Sciatic nerve (tissue), 2 donors: ENCODE measurements at places on chromosomes 6 and 20.

DNA sequence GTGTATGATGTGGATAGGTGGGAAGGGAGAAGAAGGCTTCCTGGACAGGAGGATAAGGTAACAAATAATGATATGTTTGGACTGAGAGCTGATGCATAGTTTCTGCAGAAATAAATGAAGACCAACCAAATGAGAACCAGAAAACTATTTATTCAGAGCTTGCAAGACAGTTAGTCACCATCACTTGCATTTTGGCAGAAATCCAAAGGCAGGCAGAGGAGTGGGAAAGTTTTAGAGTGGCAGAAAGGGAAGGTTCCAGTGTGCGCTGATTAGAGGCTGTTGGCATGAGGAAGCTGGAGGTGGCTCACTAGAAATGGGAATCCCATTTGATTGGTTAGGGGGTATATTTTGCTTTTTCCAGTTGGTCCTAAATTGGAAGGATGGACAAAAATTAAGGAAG, 13.0 kb upstream of the F13A1 start:
- no peak for DNase-seq

DNA sequence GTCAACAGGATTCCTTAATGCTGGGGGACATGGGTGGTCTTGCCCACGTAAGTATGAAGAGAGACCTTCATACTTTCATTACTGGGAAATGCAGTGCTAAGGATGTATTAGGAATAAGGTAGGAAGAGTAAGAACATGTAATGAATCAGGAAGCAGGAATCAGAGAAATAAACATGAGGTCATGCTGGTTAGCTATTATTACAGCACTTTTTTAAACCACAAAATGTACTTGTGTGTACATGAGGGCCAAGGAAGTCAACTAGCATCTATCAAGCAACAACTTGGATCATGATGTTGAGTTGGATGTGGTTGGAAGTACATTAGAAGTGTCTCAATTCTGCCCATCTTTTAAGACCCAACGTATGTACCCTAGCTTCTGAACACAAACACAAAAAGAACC, 63.5 kb upstream of the E2F3 start:
- DNase-seq: no peak

- DNase-seq: no peak
These were observed 36.5 kb upstream of the RFPL4B start for GRCh38 chr6:112310439-112311125.

GRCh38 chr6:42403421-42403820, 48.3 kb downstream of the TRERF1 start:
- no peak for DNase-seq

- peak; percentile 92 for DNase-seq
These were observed 28.2 kb upstream of the ZFAND3 start for GRCh38 chr6:37791156-37791919.

GRCh38 chr6:5030596-5031136, 26.8 kb upstream of the RPP40 start:
- peak; percentile 80 for DNase-seq

DNA sequence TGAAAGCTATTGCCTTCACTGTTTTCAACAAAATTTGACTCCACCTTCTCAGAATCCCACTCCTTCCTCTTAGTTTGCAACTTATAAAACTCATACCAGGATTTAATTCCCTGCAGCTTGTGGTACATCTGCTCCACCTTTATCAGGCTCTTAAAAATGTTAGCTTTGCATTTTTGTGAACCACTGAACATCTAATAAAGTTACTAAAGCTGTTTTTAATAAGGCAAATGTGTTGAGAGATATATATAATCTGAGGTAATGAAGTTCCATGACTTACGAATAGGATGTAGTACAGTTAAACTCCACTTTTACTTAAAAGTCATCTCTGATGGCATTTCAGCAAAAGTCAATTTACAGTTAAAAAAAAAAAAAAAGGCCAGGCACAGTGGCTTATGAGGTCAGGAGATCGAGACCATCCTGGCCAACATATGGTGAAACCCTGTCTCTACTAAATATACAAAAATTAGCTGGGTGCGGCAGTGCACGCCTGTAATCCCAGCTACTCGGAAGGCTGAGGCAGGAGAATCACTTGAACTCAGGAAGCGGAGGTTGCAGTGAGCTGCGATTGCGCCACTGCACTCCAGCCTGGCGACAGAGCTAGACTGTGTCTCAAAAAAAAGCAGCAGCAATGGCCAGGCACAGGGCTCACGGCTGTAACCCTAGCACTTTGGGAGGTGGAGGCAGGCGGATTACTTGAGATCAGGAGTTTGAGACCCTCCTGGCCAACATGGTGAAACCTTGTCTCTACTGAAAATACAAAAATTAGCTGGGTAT, 106.2 kb downstream of the KIF13A start:
- DNase-seq: no peak

GRCh38 chr20:43583982-43584432, 6.7 kb upstream of the IFT52 start:
- peak; percentile 83 for DNase-seq

DNA sequence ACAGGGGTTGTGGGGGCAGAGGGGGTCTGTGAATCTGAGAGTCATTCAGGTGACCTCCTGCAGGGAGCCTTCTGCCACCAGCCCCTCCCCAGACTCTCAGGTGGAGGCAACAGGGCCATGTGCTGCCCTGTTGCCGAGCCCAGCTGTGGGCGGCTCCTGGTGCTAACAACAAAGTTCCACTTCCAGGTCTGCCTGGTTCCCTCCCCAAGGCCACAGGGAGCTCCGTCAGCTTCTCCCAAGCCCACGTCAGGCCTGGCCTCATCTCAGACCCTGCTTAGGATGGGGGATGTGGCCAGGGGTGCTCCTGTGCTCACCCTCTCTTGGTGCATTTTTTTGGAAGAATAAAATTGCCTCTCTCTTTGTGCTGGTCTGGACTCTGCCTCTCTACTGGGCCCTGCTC, 10.7 kb downstream of the GTSF1L start:
- DNase-seq: no peak

DNA sequence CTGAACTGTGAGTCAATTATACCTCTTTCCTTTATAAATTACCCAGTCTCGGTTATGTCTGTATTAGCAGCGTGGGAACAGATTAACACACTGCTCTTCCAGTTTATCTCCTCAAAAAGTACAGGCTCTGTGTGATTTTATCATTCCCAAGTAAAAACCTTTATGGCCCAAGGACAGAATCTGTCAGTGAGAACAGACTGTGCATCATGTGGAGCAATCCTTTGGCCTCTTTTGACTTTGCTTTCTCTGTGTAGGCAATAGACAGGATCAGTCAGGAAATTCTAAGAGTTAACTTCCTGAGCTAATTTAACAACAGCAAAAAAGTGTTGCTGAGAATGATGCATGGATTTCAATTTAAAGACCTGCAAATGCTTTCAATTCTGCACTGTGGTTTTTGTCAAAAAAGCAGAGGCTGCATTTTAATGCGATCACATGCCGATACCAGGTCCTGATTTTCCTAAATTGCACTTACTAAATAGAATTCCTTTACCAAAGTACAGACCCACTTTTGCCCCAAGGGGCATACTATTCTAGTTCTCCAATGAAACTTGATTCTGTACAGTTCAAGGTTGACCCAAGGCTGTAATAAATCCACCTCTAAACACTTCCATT, 246.7 kb upstream of the MARCKS start:
- no peak for DNase-seq

DNA sequence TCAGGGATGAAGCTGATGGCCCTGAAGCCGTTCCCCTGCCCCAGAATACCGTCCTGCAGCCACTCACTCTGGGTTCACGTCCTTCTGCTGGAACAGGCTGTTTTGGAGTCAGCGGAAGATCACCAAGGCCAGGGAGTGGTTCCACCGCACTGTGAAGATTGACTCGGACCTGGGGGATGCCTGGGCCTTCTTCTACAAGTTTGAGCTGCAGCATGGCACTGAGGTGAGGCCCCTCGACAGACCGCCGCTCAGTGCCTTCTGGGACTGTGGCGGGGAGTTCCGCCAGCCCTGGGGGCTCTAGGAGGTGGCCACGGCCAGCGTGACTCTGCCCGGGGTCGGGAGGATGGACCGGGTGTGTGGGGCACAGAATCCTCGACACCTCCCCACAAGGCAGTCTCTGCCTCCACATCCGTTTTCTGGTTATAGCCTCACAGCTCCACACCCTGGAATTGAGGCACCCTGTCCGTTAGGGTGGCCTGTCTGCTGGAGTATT, 4.1 kb upstream of the C20orf204 start:
- no peak for DNase-seq
